Esophagus squamous epithelium (tissue), 5 donors: ENCODE measurements at places on chromosomes 7 and 10.

DNA sequence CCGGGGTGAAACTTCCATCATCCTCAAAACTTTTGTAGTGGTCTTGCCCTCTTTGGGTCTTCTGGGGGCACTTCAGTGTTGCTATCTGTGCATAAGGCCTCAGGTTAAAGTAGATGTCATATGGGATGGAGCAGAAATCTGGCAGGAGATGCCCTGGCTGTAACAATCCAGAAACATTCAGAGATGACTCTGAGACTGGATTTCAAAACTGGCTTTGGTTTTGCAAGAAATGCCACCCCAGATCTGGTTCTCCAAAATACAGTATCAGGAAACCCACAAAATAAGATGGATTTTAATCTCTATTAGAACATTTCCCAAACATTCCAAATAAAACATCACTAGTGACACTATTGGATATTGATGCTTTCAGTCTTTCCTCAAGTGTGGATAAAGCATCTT is 191.5 kb downstream of the REEP3 start:
- H3K27ac ChIP-seq, result peak overlapping the region; percentile 88
- DNase-seq, result no peak
- H3K27me3 ChIP-seq, result no peaks in the 10 kb centered on the region
- H3K36me3 ChIP-seq, result no peaks in the 10 kb centered on the region

DNA sequence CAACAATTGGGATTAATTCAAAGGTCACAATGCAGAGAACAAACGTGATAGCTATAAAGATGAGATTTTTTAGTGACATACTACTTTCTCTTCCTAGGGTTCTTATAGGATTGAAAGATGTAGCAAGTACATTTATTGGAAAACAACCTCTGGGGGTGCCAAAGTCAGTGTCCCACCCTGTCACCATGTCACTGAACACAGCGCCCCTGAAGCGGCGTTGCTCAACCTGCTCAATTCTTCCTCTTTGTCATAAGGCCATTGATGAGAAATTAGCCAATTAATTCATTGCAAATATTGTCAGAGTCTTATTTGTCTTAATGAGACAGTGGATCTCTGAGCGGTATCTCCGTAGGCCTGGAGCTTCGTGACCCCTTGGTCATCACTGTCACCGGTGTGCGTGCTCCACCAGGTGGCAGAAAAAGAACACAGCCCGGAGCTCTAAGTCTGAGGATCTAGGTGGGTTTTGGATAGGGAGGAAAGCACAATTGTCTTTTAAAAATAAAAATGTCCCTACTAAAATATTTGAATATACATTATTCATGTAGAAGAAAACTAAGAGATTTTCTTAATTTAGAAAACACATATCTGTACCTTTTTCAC is 362.6 kb downstream of the PAXIP1 start:
- no peak overlapping the region for H3K4me3 ChIP-seq
- H3K27ac ChIP-seq, result no peak overlapping the region
- H3K36me3 ChIP-seq, result no peaks in the 10 kb centered on the region
- H3K27me3 ChIP-seq, result no peaks in the 10 kb centered on the region

DNA sequence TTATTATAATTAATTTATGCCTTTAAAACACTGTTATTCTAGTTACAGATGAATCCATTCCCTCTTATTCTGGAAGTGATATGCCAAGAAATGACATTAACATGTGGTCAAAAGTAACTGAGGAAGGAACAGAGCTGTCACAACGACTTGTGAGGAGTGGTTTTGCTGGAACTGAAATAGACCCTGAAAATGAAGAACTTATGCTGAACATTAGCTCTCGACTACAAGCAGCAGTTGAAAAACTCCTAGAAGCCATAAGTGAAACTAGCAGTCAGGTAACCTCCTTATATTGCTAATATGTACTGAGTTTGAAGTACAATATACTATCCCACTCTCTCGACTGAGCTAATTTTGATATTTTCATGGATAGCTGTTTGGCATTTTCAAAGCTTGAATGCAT is 81.6 kb downstream of the CYP51A1 start:
- no peak overlapping the region for H3K27ac ChIP-seq
- H3K36me3 ChIP-seq, result peaks cover 6% of the 10 kb centered on the region
- H3K4me1 ChIP-seq, result no peaks in the 10 kb centered on the region
- no peak for DNase-seq
- no peak overlapping the region for H3K4me3 ChIP-seq

- no peak overlapping the region for H3K4me3 ChIP-seq
- no peak for DNase-seq
- no peaks in the 10 kb centered on the region for H3K4me1 ChIP-seq
- H3K27ac ChIP-seq, result no peak overlapping the region
These were observed 47.4 kb downstream of the ORC5 start for GRCh38 chr7:104160375-104160774.

DNA sequence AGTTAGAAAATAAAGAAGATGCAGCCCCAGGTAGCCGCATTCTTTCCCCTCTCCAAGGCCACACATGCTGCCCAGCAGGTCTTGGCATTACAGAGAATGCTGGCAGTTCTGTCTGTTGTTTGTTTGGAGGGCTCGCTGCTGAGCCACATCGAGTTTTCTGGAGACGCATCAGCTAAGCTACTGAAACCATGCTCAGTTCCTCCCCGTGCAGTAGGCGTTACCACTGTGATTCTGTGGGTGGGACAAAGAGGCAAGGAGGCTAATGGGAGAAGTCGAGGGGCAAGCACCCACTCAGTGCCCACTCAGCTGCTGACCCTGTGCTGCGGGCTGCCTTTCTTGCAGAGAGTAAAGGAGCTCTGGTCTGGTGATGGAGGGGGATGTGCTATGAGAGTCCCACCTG is 15.5 kb upstream of the GTPBP4 start:
- H3K27me3 ChIP-seq, result no peaks in the 10 kb centered on the region
- H3K4me1 ChIP-seq, result no peaks in the 10 kb centered on the region
- no peak for DNase-seq
- no peak overlapping the region for H3K27ac ChIP-seq

- no peaks in the 10 kb centered on the region for H3K36me3 ChIP-seq
- H3K4me1 ChIP-seq, result peaks cover 22% of the 10 kb centered on the region
- H3K27me3 ChIP-seq, result no peaks in the 10 kb centered on the region
- H3K27ac ChIP-seq, result peak overlapping the region; percentile 99
- H3K4me3 ChIP-seq, result peak overlapping the region; percentile 92
These were observed 704 bp downstream of the ZNRF2 start for GRCh38 chr7:30285067-30285535.

DNA sequence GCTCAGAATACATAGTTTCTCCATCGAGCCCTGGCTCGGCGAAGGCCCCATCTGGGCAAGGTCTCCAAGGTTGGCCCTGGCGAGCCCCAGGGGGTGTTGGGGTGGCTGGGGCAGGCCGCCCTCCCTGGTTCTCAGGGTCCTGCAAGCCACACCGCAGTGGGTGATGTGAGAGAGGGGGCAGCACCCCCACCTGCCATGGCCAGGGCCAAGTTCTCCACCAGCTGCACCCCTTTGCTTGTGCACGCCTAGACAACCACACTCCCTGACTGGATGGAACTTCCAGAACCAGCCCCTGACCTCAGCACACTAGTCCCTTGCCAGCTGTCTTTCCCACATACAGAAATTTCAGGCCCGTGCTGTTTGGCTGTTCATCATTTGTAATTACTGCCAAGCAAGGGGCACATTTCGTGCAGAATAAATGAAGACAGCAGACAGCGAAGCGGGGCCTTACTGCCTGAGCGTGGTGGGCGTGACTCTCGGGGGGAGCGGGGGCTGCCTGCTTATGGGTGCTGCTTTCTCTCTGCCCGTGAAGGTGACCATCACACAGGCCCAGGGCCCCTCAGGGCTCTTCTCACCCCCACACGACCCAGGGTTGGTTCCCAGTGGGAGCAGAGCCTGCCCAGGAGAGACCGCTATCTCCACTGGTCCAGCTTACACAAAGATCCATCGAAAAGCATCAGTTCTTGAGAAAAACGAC is 85.9 kb downstream of the ADARB2 start:
- H3K4me3 ChIP-seq, result no peak overlapping the region
- no peaks in the 10 kb centered on the region for H3K27me3 ChIP-seq
- no peak overlapping the region for H3K27ac ChIP-seq
- no peak for DNase-seq

DNA sequence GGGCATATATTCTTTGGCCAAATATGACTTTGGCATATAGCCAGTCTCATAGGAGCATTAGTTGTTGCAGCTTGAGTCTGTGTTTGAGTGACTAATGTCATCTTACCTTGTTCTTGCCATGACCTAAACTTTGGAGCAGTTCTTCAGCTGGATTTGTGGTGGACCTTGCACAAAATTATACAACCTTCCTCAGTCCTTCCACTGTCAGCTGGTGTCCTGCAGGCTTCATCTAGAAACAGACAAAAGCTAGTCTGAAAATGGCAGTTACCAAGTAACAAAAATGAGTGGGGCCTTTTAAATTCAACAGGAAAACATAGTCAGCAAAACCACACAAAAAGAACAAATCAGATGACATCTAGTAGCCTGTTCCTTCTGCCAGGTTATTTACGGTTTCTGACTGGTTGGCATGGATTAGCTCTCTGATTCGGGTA is 59.5 kb upstream of the HECTD2 start:
- peak overlapping the region; percentile 82 for H3K27ac ChIP-seq
- peaks cover 5% of the 10 kb centered on the region for H3K4me1 ChIP-seq
- H3K27me3 ChIP-seq, result no peaks in the 10 kb centered on the region

DNA sequence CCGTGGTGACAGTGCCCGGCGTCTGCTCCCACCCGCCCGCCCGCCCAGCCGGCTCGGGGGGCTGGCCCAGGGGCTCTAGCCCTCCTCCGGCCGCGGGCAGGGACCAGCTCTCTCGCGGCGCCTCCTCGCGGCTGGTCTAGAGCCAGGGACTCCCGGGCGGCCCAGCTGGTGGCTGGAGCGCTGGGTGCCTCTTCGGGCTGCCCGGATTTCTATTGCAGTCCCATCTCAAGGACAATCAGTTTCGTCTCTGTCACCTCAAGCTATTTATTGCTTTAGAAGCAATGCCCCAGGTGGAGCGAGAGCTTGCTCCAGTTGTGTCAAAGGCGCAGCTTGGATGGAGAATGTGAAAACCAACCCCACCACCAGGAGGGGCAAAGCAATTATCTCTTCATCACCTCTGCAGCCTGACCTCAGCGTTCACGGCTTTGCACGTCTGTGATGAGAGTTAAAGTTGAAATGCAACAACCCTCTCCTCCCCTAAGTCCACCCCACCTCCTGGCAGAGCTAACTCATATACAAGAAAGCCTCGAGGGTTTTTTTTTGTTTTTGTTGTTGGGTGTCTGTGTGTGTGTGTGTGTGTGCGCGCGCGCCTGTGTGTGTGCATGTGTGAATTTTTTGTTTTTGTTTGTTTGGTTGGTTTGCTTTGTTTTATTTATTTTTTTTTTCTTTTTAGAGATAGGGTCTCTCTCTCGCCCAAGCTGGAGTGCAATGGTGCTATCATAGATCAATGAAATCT is at the start of gene ITGA8:
ITGA8 (minus strand) TSS at position 24 of the 736 bp plus-strand sequence. CDS start 151 bp downstream, outside the sequence.
- no peaks in the 10 kb centered on the region for H3K36me3 ChIP-seq
- peak within 1 kb of the TSS; percentile 38 for H3K4me3 ChIP-seq
- peak within 1 kb of the TSS; percentile 72 for H3K27ac ChIP-seq
- peaks cover 40% of the 10 kb centered on the region for H3K27me3 ChIP-seq
- no peak for DNase-seq

GRCh38 chr10:60271319-60272040 is 118.2 kb downstream of the ANK3 start:
- no peak for DNase-seq
- no peak overlapping the region for H3K27ac ChIP-seq
- H3K27me3 ChIP-seq, result no peaks in the 10 kb centered on the region
- H3K36me3 ChIP-seq, result peaks cover 17% of the 10 kb centered on the region
- no peak overlapping the region for H3K4me3 ChIP-seq

- no peaks in the 10 kb centered on the region for H3K36me3 ChIP-seq
- H3K4me1 ChIP-seq, result no peaks in the 10 kb centered on the region
- H3K4me3 ChIP-seq, result no peak overlapping the region
- DNase-seq, result no peak
- no peaks in the 10 kb centered on the region for H3K27me3 ChIP-seq
These were observed 7.8 kb upstream of the SLF2 start for GRCh38 chr10:100904917-100905316.

GRCh38 chr10:113854761-113855588 is 514 bp downstream of the NHLRC2 start:
- H3K36me3 ChIP-seq, result peaks cover 14% of the 10 kb centered on the region
- no peak for DNase-seq
- peak overlapping the region; percentile 91 for H3K27ac ChIP-seq
- H3K4me1 ChIP-seq, result peaks cover 15% of the 10 kb centered on the region
